GM18507 (cell line): ENCODE measurements at places on chromosomes 12 and 14.

DNA sequence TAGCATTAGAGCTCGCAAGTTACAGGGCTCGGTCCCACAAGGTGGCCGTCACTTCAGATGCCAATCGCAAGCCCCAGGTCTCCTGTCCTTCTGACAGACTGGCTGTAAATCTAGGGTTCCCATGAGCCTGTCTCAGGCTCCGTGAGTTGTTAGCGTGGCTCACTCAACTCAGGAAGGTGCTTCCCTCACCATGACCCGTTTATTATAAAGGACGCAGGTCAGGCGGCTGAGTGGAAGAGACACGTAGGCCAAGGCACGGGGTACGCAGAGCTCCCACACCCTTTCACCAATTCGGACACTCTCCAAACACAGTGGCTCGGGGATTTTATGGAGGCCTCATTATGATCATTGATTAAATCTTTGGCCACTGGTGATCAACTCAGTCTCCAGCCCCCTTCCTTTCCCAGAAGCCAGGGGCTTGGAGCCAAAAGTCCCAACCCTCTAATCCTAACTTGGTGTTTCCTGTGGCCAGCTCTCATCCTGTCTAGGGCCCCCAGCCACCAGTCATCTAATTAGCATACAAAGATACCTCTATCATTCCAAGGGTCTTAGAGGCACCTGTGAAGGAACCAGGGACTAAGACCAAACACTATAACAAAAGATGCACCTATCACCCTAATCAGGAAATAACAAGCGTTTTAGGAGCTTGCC is 25.8 kb upstream of the LRTM2 start:
- no peak for DNase-seq

- DNase-seq: no peak
These were observed 9.5 kb upstream of the SAV1 start for GRCh38 chr14:50677527-50678063.

DNA sequence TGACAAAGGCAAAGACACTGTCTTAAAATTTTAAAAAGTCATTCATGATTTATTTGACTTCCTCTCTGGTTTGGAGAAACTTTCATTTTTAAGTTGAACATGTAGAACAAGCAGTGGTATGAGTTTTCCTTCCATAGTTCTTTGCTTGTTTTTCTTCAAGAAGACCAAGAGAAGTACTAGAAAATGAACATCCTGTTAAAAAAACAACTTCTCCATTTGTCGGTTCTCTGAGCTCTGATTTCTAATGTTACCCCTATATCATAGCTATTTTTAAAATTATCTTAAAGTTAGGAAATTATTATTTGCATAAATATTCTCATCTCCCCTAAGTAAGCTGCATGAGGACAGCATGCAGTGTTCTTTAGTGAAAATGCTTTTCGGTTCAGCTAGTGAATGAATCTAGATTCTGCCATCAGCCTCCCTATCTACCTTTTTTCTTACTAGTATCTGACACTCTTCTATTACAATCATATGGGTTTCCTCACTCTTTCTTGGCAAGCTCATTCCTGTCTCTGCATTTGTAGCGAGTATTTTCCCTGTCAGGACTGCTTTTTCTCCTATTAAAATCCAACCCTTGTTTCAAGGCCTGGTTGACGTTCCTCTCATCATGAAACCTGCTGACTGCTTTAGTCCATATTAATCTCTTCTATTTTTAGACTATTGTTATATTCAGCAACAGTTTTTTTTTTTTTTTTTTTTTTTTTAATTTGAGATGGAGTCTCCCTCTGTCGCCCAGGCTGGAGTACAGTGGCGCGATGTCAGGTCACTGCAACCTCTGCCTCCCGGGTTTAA is 15.8 kb downstream of the DIP2B start:
- DNase-seq: no peak

DNA sequence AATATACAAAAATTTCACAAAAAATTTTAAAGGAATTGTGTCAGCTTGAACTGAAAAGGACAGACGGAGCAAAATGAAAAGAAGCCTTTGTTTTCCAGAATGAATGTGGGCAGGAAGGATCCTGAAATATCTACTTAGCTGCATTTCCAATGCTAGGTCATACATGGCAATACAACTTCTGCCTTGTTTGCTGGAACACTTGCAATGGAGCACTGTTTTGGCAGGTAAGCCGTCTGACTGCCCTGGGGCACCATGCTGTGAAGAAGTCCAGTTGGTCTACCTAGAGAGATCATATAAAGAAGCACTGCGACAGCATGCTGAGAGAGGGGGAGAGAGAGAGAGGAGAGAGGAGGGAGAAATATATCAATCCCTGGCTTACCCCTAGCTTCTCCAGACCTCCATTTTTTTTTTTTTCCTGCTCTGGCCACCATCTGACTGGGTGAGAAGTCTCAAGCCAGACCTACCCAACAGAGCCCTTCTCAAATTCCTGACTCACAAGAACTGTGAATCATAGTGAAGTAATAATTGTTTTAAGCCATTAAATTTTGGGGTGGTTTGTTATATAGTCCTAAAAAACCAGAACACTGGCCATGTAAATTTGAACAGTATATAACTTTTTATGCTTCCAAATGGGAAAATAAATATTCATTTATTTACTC is 97.1 kb upstream of the PRICKLE1 start:
- no peak for DNase-seq

DNA sequence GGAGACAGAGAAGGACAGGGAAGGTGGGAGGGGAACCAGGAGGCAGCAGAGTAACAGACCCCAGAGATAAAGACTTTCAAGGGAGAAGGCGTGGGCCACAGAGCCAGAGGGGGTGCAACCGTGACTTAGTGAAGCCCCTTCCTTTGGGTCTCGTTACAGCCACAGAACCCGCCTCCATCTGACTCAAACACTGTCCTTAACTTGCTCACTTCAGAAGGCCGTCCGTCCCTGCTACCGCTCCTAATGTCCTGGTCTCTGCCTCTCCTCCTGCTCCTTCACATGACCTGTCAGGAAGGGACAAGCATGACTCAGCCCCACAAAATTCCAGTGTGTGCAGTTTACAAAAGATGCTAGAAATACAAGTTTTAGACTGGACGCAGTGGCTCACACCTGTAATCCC is 18.0 kb downstream of the RIMBP2 start:
- DNase-seq: no peak

DNA sequence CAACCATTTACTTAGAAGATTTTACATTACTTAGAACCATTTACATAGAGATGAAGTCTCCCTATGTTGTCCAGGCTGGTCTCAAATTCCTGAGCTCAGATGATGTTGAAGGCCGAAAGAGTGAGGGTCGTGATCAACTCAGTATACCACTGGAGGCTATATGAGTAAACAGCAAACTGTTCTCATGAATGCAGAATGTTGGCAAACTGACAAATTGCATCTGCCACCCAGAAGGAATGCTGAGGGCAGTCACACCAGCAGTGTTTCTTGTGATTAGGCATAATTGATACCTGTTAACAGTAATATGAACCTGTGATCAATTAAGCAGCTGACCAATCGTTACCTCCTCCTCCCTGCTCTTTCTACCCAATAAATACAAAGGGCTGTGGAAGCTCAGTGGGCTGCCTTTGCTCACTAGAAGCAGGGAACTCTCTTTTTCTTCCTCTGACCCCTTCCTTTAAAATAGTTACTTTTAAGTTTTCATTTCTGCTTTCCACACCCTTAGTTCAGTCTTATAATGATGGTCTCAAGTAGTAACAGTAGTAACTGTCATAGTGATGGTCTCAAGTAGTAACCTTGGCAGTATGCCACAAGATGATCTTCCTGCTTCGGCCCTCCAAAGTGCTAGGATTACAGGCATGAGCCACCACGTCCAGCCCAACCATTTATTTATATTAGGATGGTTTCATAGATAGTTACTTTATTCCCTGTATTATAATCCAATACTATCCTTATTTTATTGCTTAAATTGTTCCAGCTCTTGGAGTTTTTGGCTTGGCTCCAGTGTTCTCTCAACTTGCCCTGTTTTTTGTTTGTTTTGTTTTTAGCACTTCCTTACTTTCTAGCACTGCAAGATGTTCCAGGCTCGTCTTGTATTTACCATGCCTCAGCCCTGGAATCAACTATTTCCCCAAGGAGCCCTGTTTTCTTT is 25.8 kb downstream of the LIMA1 start:
- DNase-seq: no peak
